ENCODE measurements at places on chromosomes 2 and 18.

DNA sequence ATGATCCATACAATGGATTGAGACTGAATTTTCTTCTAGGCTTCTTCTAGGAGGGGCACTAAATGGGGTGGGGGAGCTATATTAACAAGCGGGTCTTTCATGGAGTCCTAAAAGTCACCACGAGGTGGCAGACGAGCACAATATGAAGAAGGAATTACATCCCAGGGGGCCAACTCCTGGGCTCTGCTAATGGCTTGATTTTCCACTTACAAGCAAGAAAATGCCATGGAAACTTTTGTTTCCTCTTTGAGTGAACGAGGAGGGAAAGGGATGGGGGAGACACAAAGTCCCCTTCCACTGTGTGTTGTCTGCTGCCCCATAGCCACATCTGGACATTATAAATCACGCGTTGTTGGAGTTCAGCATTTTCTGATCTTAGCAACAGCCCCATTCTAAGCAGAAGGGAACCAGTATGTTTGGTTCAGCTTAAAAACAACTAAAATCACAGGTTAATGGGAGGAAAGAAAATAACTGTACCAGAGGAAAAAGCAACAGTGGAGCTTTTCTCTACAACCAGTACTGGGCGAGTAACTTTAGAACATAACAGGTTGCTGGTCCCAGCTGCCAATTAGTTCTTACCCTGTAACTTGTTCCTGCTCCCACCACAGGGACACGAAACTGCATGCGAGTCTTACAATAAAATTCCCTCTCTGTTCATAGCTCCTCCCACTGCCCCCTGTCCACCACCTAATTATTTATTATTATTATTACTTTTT lies 285.0 kb upstream of the PARD3B start:
- DNase-seq: peak; percentile 31

GRCh38 chr2:128157644-128158043 lies 66.6 kb downstream of the UGGT1 start:
- DNase-seq: no peak

DNA sequence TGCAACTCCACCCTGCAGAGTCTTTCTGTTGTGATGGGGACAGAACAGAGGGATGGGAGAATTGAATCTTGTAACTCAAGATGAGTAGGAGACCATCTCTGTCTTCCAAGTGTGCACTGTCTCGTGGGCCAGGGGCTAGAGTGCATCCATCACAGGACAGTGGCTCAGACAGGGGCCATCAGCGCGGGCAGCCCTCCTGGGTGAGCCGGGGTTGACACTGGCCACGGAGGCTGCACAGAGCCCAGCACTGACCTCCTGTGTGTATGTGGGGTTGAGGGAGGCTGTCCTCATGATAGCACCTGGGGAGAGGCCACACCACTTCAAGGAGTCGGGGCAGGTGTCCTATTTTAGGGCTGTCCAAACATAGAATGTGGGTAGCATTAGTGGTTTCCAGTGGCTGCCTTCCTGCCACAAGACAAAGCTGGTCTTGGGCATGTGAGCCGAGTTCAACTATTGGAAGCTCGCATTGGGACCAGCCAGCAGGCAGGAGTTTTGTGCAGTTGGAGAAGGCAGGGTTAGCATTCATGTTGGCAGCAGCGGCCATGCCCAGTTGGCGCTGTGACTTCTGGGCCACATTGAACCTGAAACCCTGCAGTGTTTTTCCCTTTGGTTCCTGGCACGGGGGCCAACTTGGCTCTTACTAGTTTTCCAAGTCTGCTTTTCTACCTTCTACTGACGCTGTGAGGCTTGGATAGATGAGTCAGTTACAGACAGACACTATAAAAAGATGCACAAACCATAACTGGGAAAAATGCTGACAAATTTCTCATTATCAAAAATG lies 45.3 kb downstream of the ACOXL start:
- DNase-seq: no peak

GRCh38 chr18:10878703-10879102 lies 270.7 kb downstream of the PIEZO2 start:
- DNase-seq: no peak

GRCh38 chr2:129698593-129698992 lies 280.9 kb upstream of the RAB6C start:
- no peak for DNase-seq

DNA sequence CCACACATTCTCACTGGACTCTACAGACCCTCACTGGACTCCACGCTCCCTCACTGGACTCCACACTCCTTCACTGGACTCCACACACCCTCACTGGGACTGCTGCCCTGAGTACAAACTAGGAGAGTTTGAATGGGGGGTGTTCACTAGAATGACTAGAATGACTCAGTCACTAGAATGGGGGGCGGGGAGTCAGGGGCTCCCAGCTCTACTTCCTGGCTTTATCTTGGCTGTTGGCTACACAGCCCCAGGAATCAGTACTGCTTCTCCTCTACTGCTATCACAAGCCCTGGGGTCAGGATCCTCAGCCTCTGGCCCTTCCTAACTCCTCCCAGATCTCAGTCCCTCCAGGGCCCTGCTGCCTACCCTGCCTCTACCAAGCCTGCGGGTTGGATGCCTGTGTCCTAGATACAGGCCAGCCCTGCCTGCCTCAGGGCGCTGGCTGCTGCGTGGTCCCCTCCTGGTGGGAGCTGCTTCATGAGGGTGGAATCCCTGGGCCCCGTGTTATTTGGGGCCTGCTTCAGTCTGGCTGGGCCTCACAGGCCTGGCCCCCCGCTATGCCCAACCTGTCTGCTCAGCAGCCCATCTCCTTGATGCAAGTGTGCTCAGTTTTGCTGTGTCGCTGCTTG lies 7.8 kb downstream of the PTMA start:
- no peak for DNase-seq

DNA sequence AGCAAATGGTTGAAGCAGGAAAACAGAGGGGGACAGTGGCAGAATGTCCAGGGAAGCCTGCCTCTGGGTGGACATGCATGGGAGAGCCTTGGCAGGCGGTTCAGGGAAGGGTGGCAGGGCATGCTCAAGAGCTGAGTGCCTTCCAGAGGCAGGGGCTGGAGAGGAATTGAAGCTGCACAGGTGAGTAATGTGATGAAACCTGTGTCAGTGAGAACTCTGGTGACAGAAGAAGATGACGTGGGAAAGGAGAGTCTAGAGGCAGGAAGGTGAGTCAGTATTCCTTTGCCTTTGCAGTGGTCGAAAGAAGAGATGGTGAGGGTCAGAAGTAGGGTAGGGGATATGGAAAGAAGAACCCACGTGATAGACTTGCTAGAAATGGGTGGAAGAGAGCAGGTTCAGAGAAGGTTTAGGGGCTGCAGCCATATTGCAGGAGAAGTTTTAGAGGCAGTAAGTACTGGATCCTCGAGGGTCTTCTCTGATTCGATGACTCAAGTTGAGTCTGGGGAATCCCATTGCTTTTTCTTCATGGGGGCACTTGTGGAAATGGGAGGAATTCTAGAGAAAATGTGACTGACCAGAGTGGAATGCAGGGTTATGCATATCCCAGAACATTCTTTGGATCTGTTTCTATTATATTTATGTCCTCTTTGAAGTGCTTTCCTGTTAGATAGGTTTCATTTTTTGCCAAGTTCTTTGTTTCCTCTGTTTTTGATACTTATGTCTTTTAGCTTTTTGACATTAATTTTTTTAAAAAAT lies 37.4 kb downstream of the TMEM87B start:
- DNase-seq: no peak

DNA sequence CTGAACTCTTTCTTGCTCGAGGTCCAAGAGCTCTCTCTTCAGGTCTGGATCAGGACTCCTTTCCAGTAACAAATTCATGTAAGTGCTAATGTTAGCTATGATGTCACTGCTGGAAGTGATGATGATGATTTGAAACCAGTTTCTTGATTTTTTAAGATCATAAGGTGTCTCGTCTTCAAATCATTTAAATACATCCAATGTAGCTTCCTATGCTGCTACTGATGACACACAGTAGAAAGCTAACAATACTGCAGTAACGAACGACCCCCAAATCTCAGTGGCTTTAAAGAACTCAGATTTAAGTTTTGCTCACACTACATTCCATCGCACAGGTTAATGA lies 13.0 kb upstream of the LTBP1 start:
- no peak for DNase-seq

GRCh38 chr2:82395531-82395930 lies 2063.5 kb downstream of the SUCLG1 start:
- DNase-seq: no peak

GRCh38 chr18:55400590-55401541 lies 187.1 kb downstream of the TCF4 start:
- DNase-seq: no peak

DNA sequence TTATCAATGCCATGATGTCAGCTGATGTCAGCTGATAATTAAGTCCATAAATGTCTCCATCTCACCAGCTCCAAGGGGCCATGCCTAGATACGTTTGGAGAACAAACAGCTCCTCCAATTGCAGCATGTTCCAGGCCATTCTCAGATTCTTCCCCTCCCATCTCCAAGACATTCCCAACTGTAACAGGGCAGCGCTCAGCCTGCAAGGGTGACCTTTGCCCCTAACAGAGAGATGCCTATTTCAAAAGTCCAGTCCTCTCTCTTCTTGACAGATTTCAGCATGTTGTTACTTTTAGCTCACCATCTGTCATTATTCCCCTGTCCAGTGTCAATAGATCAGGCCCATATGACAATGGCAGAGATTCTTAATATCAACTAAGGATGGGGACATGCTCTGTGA lies 9.9 kb downstream of the PSD4 start:
- no peak for DNase-seq
